Caudate nucleus (tissue), 63 donors: ENCODE measurements at places on chromosomes 2 and 18.

GRCh38 chr18:24459772-24460171, 665 bp upstream of the HRH4 start:
- DNase-seq: no peak

GRCh38 chr18:374721-375168, 106.9 kb upstream of the THOC1 start:
- no peak for DNase-seq

GRCh38 chr18:41569867-41570266, 385.2 kb upstream of the PIK3C3 start:
- no peak for DNase-seq

- DNase-seq: no peak
Measured at GRCh38 chr2:135850892-135851668, 14.1 kb upstream of the LCT start.

DNA sequence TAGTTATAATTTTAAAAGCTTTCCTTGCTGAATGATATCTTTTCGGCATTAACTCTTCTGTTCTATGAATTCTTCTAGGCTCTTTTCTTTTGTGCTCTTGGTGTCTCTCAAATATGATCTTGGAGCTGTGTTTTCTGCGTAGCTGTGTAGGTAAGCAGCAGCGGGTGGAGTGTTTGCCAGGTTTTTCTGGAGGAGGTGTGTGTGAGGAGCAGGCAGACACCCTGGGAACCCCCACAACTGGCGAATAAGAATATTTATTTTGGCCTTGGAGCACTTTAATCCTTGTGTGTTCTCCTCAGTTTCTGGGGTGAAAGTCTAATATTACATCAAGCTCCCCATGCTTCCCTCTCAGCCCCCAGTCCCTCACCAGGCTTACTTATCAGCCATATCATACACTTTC, 232.0 kb upstream of the FANCL start:
- no peak for DNase-seq

DNA sequence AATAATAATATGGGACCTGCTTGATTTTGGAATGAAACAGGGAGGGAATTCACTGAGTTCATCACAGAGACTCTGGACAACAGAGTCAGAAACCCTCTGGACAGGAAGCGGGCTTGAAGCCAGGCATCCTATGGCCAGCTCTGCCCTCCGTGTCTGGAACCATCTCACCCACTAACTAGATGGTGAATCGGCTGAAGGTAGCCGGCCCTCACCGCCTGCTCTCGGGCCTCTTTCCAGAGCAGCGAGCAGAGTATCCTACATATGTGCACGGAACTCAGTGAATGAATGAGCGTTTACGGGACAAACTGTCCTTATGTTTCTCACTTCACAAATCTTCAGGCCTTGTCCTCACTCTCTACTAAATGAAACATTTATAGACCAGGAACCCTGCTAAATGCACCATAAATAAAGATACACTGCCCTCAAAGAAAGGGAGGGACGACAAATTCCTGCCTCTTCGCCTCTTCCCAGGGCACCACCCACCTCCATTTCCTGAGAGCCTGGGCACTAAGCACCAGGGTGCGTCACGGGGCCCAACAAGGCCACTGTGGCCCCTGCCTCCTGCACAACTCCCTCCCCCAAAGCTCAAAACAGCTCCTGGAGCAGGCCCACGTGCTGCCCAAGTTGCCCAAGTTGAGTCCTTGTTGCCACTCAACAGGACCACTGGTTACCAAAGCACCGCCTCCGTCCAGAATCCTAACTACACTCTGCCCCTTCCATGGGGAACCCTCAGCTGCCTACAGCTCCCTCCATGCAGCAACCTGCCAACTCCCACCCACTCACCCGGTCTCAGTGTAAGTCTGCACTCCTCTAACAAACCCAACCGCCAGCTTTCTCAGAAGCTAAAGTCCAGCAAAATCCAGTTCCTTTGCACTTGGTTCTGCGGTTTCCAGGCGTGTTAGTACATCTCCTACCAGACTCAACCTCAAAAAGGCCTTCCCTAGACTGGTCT, 1.7 kb downstream of the TBC1D8 start:
- DNase-seq: no peak
